ENCODE measurements at places on chromosomes 13 and 19.

DNA sequence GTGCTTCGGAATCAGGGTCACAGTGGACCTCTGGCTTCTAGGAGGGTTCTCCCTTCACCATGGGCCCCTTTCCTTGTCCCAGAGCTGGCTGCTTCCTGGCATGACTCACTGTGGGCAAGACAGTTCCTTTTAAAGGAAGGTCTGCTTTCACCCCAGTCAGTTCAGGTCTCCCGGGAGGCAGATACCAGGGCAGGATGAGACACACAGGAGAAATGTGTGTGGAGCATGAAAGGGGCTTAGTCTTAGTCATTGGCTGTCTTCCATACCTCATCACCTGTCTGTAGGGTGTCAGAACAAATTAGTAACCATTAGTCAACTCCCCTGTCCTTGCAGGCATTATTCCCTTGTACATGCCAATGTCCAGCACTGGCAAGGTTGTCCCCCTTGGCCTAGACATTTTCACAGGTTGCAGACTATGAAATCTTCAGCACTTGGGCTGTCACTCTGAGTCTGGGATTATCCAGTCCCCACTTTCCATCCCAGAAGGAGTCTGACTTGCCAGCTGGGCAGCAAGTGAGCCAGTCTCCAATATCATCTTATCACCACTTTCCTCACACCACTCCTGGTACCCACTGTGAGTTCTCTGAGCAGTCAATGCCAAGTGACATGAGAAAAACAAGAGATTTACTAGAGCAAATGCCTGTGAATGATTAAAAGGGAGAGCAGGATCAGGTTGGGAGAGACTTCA is 76.8 kb upstream of the MEDAG start:
- no peak for DNase-seq

DNA sequence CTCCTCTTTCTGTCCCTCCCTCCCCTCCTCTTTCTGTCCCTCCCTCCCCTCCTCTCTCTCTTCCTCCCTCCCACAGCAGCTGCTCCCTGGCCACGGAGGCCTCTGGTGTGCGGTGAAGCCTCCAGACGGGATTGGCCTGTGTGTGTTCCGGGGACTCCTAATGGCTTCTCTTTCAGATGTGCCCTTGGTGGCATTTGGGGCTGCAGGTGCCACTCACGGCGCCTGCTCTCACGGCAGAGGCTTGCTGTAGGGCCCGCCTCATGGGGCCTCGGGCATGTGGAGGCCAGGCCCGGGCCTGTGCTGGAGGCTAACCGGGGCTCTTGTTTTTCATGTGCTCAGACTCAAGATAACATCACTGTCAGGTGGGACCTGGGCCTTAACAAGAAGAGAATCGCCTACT is 20.9 kb downstream of the UPF1 start:
- DNase-seq, result no peak

GRCh38 chr19:3494559-3494958 is 5.9 kb downstream of the DOHH start:
- DNase-seq, result no peak

DNA sequence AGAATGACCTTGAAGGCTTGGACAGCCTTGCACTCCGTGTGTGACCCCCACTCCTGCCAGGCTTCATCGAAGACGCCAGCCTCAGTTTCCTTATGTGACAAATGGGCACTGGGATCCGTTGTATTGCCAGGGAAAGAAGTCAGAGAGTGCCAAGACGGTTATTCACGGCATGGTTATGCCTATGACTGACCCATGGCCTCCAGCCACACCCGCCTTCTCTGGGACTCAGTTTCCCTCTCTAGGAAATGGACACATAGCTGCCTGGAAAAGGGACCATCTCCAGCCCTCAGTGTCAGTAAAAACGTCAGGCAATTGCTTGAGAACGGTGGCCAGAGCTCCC is 915 bp upstream of the UBE2S start:
- DNase-seq, result no peak

- DNase-seq, result peak; percentile 40
These were observed 20.2 kb upstream of the ERVV-1 start for GRCh38 chr19:52993342-52994178.

DNA sequence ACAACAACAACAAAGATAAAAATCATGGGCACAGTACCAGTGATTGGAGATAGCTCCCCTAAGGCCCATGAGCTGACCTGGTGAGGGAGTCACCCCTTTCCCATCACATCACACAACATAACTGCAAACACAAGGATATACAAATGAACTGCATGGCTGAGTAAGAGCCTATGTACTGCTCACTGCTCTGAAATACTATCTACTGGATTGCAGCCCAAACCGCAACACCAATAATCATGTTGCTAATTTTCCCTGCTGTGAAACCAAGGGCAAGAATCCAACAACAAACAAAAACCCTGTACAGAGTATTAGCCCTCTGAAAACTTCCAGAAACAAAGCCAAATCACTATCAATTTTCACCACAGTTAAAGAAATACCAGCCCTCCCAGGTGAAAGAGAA is 1893.2 kb downstream of the PCDH9 start:
- peak; percentile 78 for DNase-seq

- DNase-seq, result no peak
These were observed 354 bp downstream of the CYP4F3 start for GRCh38 chr19:15640904-15641597.

DNA sequence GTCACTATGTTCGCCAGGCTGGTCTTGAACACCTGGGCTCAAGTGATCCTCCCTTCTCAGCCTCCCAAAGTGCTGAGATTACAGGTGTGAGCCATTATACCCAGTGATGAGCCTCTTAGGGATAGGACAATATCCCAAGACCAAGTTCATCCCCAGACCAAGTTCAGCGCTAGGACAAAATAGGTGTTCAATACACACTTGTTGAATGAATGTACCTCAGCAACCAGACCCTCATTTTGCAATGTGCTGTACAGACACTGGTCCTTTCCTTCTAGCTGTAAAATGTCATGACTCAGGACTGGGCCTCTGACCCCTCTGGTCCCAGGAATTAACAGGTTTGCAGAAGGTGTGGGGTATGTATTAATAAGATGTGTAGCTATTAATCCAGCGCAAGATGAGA is 246.0 kb downstream of the TSHZ3 start:
- DNase-seq, result no peak

DNA sequence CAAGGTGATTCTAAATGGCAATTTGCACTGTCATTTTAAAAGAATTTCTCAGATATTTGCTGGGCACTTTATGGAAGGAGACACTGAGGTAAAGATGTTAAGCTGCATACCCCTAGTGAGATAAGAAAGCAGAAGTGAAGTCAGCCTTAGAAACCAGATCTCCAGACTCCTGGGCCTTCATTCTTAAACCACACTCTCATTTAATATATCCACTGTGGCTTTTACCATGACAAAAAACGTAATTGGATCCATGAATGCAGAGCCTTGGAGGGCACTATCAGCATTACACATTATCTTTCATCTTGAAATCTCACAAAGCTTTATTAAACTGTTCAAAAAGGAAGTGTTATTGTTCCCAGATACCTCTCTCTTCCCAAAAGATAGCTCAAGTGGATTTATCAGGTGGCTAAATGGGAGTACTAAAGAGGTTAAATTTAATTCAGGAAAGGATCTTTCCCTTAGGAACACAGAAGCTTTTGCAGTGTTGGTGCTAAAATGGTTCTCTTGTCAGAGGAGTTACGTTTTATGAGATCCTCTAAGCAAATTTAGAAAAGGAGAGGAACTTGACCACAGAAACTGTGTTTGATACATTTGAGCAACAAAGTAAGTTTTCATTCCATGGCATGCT is 1060.4 kb downstream of the EFNB2 start:
- DNase-seq, result no peak

GRCh38 chr13:44543369-44543768 is 32.8 kb downstream of the TSC22D1 start:
- DNase-seq, result no peak

DNA sequence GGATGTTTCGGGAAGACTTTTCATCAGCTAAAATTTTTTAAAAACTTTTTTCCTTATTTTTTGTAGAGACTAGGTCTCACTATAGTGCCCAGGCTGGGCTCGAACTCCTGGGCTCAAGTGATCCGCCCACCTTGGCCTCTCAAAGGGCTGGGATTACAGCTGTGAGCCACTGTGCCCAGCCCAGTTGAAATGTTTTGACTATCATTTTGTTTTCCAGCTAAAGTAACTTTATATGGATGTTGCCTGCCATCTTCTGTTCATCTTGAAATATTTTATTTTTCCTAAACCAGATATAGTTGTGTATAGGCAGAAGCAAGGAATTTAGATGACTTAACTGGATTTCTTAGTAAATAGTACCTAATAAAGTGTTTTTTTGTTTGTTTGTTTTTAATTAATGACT is 7.0 kb downstream of the CAB39L start:
- no peak for DNase-seq

GRCh38 chr19:40523322-40524047 is 53.2 kb upstream of the SHKBP1 start:
- DNase-seq, result no peak

GRCh38 chr13:46668302-46668720 is 115.3 kb downstream of the LRCH1 start:
- no peak for DNase-seq

- no peak for DNase-seq
These were observed 1.8 kb downstream of the TMEM91 start for GRCh38 chr19:41377977-41378709.

DNA sequence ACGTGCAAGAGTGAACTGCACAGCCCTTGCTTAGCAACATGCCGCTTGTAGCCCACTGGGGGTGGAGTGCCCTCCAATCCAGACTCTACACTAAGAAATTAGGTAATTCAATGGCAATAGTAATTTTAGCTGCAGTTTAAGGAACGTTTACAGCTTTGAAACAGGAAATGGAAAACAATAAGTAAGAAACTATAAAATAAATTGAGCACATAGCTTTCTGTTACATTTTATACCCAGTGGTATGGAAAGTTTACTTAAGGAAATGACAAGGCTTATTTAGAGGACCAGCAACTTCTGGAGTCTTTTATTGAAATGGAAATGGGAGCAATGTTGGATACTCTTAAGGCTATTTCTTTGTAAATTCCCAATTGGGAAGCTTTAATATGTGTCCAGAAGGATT is 373.2 kb downstream of the KCNRG start:
- DNase-seq, result no peak

- DNase-seq, result no peak
These were observed 338.2 kb downstream of the UQCRFS1 start for GRCh38 chr19:28874742-28875141.

Data from brain pericyte (primary cell).